Testis (tissue), 5 donors: ENCODE measurements at places on chromosomes 1 and 21.

GRCh38 chr1:47178020-47178419 lies 11.8 kb downstream of the PDZK1IP1 start:
- DNase-seq, result no peak
- no peak overlapping the region for H3K27ac ChIP-seq
- no peaks in the 10 kb centered on the region for H3K27me3 ChIP-seq
- no peak overlapping the region for H3K4me3 ChIP-seq

- no peaks in the 10 kb centered on the region for H3K27me3 ChIP-seq
- no peaks in the 10 kb centered on the region for H3K4me1 ChIP-seq
- H3K27ac ChIP-seq, result no peak overlapping the region
- no peak overlapping the region for H3K4me3 ChIP-seq
- H3K36me3 ChIP-seq, result no peaks in the 10 kb centered on the region
- no peak for DNase-seq
Measured at GRCh38 chr1:38923607-38924006, 18.0 kb downstream of the RHBDL2 start.

GRCh38 chr1:155479205-155479604 lies 83.4 kb downstream of the ASH1L start:
- no peak for DNase-seq
- no peak overlapping the region for H3K4me3 ChIP-seq
- no peaks in the 10 kb centered on the region for H3K36me3 ChIP-seq
- H3K4me1 ChIP-seq, result no peaks in the 10 kb centered on the region

GRCh38 chr1:207319199-207319598 lies 2.3 kb upstream of the CD55 start:
- H3K4me1 ChIP-seq, result peaks cover 4% of the 10 kb centered on the region
- no peak overlapping the region for H3K4me3 ChIP-seq
- DNase-seq, result no peak
- H3K27ac ChIP-seq, result no peak overlapping the region
- no peaks in the 10 kb centered on the region for H3K27me3 ChIP-seq
- no peaks in the 10 kb centered on the region for H3K36me3 ChIP-seq

GRCh38 chr1:113692342-113692741 lies 66.9 kb downstream of the PHTF1 start:
- H3K27ac ChIP-seq, result no peak overlapping the region
- H3K27me3 ChIP-seq, result no peaks in the 10 kb centered on the region
- no peak for DNase-seq
- no peak overlapping the region for H3K4me3 ChIP-seq

GRCh38 chr1:150906329-150906728 lies 19.4 kb downstream of the CTXND2 start:
- H3K4me1 ChIP-seq, result no peaks in the 10 kb centered on the region
- no peak overlapping the region for H3K27ac ChIP-seq
- no peaks in the 10 kb centered on the region for H3K27me3 ChIP-seq
